ENCODE measurements at places on chromosomes 16 and 17.
A peak's percentile ranks its signal among the peaks of the same experiment; 100 is the strongest.

DNA sequence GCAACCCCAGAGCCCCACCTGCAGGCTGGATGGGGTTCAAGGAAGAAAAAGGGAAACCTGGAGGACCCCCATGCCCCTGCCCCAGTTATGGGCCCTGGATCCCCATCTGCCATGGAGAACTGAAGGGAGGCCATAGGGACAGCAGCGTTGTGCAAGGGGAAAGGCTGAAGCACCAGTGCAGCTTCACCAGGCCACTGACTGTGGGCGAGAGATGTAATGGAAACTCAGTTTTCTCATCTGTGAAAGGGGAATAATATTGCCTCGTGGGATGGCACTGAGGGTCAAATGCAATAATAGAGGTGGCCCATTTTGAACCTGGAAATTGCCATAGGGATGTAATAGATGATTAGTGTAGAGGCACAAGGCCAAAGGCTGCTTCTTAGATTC, 9.9 kb upstream of the TSPOAP1 start:
- DNase-seq: no peak

DNA sequence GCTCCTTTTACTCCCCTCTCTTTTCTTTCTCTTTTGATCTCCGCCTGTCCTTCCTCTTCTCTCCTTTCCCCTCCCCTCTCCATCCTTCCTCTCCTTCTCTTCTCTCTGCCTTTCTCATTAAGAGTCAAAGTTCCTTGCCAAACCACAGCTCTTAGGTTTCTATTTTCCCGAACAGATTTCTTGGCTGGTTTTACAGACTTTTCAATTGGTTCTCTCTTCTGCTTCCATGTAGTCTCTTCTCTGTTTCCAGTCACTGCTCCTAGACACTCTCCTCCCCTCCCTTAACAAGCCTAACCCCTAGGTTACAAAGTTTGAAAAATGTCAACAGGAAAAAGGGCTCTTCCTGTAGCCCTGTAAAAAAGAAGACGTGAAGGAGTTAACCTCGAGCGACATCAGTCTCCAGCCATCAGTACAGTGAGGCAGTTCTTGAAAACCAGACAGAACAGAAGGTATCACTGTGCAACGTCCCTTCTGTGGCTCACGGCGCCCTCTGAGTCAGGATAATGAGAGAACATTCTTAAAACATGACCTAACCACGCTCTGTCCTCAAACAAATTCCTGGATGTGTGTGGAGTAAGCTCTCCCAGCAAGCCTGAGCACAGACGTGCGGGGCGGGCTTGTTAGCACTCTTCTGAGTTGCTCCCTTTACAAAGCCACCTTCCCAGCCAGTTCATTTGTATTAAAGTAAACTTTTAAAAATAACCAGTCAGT, 11.6 kb upstream of the MARCHF10 start:
- DNase-seq: peak; percentile 24

GRCh38 chr17:27326585-27326984, 32.7 kb downstream of the WSB1 start:
- DNase-seq: no peak

DNA sequence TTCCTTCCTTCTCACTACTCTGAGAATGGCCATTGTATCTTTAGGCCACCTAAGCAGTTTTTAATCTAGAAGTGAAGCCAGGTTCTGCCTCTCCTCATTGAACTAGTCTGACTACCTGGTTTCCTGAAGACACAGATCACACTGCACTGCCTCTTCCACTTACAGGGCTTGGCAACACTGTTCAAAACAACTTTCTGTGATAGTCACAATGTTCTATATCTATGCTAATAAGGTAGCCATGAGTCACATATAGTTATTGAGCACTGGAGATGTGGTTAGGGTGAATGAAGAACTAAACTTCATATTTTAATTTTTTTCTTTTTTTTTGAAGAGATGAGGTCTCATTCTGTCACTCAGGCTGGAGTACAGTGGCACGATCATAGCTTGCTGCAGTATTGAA, 26.9 kb downstream of the RND2 start:
- no peak for DNase-seq

GRCh38 chr17:49707246-49707607, 537 bp downstream of the SLC35B1 start:
- no peak for DNase-seq

DNA sequence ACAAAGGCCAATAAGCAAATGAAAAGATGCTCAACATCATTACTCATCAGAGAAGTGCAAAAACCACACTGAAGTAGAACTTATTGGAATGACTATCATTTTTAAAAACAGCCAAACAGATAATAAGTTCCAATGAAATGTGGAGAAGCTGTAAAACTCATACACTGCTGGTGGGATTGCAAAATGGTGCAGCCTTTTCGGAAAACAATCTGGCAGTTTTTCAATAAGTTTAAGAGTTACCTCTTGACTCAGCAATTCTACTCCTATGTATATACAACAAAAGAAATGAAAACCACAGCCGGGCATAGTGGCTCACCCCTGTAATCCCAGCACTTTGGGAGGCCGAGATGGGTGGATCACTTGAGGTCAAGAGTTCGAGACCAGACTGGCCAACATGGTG, 49.3 kb downstream of the AKAP10 start:
- no peak for DNase-seq

- no peak for DNase-seq
Observed at GRCh38 chr17:49546546-49547535, 28.8 kb upstream of the NXPH3 start.

DNA sequence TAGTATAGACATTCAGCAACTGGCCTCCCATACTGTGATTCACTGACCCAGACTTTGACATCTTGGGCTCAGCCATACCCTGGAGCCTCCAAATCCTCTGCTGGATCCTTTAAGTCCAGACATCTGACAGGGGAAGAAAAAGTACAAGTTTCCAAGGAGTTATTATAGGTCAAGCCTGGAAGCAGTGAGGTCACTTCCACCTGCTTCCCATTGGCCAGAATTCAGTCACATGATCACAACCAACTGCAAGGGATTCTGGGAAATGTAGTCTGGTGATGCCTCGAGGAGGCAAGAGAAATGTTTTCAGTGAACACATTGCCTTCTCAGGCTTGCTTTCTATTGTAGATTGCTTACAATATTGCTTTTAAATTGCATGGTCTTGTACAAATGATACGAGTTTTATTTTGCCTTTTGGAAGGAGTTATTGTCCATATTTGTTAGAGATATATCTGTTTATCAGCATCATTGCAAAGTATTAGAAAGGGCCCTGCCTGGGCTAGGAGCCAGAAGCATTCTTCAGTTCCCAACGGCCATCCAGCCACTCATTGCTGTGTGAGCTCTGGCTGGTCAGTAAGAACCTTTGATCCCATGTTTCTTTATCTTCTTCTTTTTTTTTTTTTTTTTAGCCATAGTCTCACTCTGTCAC, 696.9 kb downstream of the WWOX start:
- DNase-seq: peak; percentile 50

Data from adrenal gland (tissue), 19 donors.